GDM1 (cell line): ENCODE measurements at places on chromosomes 7 and 10.

GRCh38 chr10:4448030-4448429 lies 378.0 kb upstream of the AKR1E2 start:
- no peak for DNase-seq

GRCh38 chr10:101295261-101295660 lies 58.7 kb upstream of the BTRC start:
- DNase-seq, result no peak

- DNase-seq, result no peak
Measured at GRCh38 chr7:84912993-84913635, 273.7 kb downstream of the SEMA3D start.

- DNase-seq, result no peak
Measured at GRCh38 chr10:10208196-10208595, 809.5 kb upstream of the CELF2 start.

- DNase-seq, result no peak
Measured at GRCh38 chr7:140080919-140081318, 18.2 kb upstream of the PARP12 start.

GRCh38 chr10:97494151-97494550 lies 4.1 kb downstream of the MMS19 start:
- no peak for DNase-seq

DNA sequence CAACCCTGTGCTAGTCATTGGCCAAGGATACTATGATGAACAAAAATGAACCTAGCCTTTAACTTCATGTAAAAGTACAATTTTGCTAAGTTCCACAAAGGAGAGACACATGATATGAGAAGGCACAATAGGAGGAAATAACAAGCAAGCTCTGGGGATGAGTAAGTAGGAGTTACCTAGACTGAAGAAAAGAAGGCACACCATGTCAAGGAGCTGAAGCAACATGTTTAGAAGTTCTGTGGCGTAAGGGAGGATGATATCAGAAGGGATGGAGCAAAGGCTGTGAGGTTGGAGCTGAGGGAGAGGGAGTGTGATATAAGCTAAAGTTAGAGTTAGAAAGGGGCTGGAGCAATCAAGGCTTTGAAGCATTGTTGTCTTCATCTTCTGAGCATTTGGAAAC lies 25.6 kb downstream of the KIFBP start:
- no peak for DNase-seq

DNA sequence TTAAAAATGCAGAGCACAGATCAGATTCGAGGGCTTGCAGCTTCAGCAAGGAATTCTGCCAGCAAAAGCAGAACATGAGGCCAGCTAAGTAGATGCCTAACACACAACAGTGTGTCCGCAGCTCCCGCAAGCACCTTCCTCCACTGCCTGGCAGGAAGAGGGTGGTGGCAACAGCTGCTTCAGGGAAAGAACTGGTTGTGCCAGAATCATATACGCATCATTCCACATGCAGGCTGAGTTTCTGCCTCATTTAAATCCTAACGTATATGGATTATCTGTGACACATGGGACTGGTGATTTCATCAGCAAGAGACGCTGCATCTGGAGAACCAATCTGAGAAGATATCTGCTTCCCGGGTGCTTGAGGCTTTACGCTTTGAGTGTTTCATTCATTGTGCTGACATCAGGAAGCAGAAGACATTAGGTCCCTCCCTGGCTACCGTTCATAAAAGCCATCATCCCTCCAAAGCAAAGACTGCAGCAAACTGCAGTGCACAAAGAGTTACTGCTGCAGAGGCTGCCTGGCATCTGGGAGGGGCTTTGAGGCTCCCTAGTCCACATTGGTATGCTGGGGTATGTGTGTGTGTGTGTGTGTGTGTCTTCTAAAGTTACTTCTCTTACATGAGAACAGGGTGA lies 78.8 kb downstream of the FAM13C start:
- no peak for DNase-seq

- no peak for DNase-seq
Measured at GRCh38 chr7:80883154-80884025, 35.5 kb downstream of the SEMA3C start.

GRCh38 chr7:142428094-142428493 lies 170.2 kb upstream of the PRSS58 start:
- DNase-seq, result no peak
